ENCODE measurements at places on chromosomes 7 and 10.

DNA sequence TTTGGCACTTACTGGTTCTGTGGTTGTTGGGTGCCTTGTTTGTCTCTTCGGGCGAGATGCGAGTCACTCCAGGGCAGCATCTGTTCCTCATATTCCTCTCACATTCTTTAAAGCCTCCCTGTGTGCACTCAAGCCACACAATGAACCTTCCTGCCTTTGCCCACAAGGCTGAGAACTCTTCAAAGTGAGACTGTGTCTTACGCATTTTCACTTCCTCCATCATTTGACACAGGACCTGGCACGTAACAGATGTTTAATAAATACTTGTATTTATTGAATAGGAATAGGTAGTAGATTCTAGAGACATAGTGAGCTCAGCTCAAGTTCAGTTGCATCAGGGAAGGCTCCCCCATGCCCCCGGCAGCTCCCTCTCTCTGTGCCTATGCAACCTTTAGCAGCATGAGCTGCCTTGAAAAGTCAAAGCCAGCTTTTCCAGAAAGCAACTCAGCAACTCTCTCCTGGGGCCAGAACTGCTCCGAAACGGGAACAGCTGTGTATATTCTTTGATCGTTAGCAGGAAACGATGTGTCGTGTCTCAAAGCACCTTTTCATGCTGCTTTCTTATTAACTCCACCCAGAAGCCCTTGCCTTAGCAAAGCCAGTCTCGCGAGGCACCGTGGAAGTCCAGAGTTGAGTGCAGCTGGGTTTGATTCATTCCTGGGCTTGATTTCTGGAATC, 97.5 kb downstream of the PFKFB3 start:
- no peak for DNase-seq

DNA sequence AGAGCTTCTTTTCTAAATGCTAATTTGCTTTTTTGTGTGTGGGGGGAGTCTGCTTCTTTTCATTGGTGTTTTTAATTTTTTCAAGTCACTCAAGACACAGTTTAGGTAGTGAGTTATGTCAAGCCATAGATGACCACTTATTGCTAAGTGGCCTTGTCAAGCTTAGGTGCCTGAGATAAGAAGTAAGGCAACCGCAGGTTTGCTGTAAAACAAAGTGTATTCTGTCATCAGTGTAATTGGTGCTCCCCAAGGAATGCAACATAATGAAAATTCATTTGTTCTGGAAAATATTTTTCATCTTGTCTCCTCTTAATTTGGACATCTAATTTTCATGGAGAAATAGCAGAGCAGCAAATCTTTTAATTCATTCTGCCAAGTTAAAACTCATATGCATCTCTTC, 249.6 kb downstream of the EXOC4 start:
- DNase-seq = no peak

DNA sequence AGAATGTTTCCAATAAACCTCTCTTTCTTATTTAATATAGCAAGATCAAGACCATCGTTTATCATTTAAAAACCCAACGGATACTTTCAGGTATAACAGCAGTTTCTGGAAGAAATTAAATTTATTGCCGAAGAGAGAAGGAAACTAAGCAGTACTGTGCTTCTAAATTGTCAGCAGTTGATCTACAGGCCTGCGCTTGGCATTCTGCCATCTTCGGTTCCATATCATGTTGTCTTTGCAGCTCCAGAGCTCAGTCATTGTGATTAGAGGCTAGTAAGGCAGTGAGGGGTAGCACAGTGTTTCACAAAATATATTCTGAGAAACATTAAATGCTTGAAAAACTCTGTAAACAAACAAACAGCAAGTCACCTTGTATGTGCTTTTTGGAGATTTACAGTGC, 301.3 kb downstream of the REEP3 start:
- no peak for DNase-seq

DNA sequence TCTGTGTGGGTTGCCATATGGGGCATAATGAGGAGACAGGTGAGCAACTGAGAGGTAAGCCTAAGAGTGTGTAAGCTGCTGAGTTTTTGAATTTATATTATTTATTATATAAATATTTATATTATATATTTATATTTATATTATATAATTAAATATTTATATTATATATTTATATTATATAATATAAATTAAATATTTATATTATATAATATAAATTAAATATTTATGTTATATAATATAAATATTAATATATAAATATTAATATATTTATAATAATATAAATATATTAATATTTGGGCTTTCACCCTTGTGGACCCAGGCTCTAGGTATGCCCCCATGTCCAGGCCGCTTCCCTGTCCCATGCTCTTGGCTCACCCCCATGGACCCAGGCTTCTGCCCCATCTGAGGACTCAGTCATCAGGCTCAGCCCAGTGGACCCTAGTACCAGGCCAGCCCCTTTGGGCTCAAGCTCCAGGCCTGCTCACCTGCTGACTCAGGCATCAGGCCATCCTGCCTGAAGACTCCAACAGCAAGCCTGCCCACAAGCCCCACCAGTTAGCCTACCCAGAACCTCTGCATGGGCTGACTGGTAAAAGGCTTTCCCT, 755.4 kb downstream of the SUGCT start:
- no peak for DNase-seq

DNA sequence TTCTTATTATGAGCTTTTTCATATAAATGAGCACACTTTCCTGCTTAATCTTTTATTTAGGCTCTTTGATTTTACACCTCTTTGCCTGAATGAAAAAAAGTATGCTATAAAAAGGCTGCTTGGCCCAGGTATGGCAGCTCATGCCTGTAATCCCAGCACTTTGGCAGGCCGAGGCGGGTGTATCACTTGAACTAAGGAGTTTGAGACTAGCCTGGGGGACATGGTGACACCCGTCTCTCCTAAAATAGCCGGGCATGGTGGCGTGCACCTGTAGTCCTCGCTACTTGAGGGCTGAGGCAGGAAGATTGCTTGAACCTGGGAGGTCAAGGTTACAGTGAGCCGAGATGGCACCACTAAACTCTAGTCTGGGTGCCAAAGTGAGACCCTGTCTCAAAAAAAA, 72.9 kb downstream of the DOCK4 start:
- no peak for DNase-seq

GRCh38 chr10:6748981-6749635, 169.0 kb upstream of the PRKCQ start:
- no peak for DNase-seq

Data from stimulated activated CD8-positive, alpha-beta memory T cell treated with anti-CD3 and anti-CD28 coated beads, Interleukin-15, amount 100 ng/mL, for 24 hours (primary cell).